T-helper 17 cell (primary cell): ENCODE measurements at places on chromosomes 4 and X.

GRCh38 chr4:54999003-54999402 is 126.4 kb downstream of the KDR start:
- DNase-seq, result no peak

- no peak for DNase-seq
Measured at GRCh38 chr4:47855350-47855749, 17.5 kb upstream of the CORIN start.

DNA sequence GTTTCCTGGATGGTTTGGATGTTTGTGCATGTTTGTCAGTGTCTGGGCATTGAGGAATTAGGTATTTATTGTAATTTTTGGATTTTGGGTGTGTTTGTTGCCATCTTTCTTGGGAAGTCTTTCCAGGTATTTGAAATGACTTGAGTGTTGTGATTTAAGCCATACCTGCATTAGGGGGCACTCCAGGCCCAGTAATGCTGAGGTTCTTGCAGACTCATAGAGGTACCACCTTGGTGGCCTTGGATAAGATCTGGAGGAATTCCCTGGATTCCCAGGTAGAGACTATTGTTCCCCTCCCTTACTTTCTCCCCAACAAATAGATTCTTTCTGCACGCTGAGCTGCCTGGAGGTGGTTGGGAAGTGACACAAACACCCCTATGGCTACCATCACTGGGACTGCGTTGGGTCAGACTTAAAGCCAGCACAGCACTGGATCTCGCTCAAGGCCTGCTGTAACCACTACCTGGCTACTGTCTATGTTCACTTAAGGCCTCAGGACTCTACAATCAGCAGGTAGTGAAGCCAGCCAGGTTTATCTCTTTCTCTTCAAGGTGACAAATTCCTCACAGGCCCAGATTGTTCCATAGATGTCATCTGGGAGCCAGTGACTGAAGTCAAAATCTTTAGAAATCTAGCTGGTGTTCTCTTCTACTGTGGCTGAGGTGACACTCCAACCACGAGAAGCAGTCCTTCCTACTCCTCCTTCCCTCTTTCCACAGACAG is 643.6 kb downstream of the PDHA2 start:
- DNase-seq, result no peak

- DNase-seq, result no peak
Measured at GRCh38 chr4:123674762-123675465, 278.3 kb downstream of the SPRY1 start.

GRCh38 chrX:68079961-68080360 is 353.3 kb downstream of the OPHN1 start:
- no peak for DNase-seq

DNA sequence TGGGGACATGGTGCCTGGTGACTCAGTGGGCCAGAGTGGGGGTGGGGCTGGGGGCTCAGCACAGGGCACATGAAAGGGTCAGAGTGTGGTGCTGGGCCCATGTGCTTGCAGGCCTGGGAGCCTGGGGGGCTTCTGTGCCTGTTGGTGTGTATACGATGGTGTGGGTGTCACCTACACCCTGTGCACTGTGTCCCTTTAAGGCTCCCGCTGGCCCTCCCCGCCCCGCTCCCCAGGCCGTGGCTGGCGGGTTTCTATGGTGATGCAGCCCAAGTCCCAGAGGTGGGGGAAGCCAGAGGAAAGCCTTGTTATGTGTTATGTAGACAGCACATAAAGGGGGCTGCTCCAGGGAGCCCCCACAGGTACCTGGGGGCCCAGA is 5.5 kb downstream of the L1CAM start:
- DNase-seq, result no peak

- DNase-seq, result no peak
Measured at GRCh38 chr4:163587867-163588266, 93.4 kb downstream of the TMA16 start.

- DNase-seq, result no peak
Measured at GRCh38 chrX:11196476-11196875, 85.3 kb downstream of the HCCS start.

GRCh38 chr4:183505611-183506388 is 942 bp downstream of the ING2 start:
- peak; percentile 80 for DNase-seq

- DNase-seq, result no peak
Measured at GRCh38 chr4:95410387-95410977, 138.3 kb downstream of the UNC5C start.

DNA sequence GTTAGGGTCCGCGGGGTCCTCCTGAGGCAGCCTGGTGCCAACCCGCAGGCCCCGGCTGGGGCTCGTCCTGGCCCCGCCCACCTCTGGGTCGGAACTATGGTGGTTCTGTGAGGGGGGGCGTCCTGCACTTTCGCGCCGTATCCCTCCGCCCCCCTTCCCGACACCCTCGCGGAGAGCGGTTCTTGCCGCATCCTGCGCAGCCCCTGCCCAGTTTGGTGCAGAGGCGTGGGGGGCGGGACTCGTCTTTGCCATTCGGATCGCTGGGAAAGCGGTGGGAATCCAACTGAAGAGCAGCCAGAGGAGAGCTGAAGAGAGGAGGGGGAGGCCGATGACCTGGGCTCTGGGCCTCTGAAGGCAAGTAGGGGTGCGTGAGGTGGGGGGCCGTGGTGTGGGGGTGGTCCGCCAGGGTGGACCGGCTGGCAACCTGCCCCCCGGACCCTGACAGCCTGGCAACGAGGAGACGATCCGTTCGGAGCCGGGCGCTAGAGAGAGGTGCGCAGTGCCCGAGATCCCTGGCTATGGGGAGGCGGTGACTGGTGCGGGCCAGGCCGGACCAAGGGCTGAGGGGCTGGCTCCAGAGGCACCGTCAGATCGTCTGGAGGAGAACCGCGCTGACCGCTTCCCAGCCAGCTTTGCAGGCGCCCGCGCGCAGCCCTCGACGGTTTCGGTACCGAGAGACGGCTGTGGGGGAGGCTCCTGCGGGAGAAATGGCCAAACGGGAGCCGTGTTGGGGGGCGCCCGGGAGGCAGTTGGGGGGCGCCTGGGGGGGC is at the start of gene GPRASP1:
Gene GPRASP1 (plus strand): TSS at position 242 of the 770 bp plus-strand sequence. CDS start 2,431 bp downstream, outside the sequence.
- peak; percentile 57 for DNase-seq

GRCh38 chr4:61877893-61878292 is 677.8 kb downstream of the ADGRL3 start:
- no peak for DNase-seq

- no peak for DNase-seq
Measured at GRCh38 chrX:73478961-73479360, 32.1 kb downstream of the CDX4 start.

DNA sequence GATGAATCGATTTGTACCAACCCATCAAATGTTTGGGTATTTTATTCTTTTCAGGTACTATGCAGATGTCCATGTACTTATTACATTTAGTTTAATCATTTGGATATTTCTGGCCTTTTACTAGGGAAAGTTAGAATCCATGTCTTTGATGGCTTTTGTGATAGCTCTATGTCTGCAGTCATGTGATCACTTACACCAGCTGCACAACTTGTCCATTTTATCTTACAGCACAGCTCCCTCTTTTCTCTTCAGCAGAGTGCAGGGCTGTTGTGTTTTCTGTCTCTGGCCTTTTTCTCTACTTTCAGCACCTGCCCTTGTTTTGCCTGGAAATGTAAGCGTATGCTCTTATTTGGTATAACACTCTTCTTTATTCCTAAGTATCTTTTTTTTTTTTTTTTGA is 30.6 kb downstream of the WWC2 start:
- DNase-seq, result no peak

DNA sequence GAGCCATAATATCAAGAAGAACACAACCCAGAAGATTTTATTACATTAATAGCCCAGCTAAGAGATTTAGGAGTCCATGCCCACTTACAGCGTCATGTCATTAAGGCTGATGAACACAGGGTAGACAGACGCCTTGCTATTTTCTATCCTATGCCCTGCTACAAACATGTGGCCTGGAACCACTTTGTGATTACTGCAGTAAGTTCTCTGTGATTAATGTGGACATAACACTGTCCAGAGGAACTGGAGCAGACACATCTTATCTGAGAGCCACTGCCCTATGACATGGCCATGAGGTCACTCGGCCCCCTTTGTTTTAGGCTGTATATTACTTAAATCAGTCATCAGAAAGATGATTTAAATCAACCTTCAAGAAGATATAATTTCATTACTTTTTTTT is 211.7 kb downstream of the MAML3 start:
- DNase-seq, result no peak

DNA sequence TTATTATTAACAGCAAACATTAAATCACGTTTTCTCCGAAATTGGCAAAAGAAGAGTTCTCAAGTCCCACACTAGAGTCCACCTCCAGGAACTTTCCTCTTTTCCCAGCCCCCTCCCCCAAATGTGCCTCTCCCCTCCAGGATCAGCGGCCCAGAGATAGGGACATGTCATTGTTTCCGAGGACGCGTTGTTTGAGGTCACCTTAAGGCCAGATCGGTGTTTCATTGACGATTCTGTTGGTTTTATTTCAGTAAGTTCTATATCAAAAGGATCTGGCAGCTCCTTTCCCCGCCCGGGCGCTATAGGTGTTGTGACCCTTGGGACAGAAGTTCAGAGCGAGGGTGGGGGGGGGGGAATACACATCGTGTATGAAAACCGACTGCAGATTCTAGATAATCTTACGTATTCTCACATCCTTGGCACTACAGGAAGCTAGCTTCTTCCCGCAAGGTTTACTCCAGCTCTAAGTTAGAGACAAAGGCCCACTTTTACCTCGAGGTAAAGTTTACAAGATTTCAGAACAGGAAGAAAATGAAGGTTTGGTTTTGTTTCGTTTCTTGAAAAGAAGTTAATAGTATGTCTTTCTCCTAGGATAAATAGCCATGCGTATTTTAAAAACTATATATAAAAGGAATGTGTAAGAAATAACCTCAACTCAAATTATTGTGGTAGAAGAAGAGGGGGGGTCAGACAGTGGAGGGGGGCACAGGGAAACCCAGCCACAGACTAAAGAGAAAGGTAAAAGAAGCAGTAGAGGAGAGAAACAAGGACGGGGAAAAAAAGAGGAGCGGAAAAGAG is 739 bp upstream of the MSX1 start:
- DNase-seq, result no peak

DNA sequence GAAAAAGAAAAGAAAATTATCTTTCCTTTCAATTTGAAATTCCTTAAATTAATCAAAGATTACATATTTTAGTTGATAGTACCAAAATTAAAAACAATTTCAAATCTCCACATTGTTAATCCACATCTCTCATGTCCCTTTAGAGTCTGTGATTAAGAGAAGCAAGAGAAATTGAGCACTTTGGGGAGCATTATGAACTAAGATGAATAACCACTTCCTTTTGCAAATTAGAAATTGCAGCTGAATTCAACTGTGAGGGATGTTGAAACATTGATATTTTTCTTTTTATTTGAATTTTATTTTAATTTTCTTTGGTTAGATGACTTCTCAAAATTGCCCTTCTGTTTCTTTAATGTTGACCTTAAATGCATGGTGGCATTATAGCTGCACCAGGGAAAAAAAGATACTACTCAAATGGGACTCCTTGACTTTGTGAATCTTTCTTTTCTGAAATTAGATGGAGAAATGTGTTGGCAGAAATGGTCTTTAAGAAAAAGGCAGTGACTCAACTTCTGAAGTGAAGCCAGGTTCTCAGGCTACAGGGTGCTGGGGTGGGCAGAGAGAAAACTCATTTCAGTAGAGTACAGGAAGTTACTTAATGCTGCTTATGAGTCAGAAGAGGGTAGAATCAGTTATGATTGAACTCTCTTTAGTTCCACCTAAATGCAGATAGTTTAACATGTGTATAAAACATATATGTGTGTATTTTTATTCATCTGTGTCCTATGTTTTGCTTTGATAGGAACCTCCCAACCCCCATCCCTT is 92.0 kb upstream of the TNIP3 start:
- no peak for DNase-seq

- no peak for DNase-seq
Measured at GRCh38 chr4:48603366-48604003, 113.4 kb downstream of the ZAR1 start.

GRCh38 chrX:149531599-149531998 is 9.2 kb upstream of the EOLA1 start:
- DNase-seq, result no peak

DNA sequence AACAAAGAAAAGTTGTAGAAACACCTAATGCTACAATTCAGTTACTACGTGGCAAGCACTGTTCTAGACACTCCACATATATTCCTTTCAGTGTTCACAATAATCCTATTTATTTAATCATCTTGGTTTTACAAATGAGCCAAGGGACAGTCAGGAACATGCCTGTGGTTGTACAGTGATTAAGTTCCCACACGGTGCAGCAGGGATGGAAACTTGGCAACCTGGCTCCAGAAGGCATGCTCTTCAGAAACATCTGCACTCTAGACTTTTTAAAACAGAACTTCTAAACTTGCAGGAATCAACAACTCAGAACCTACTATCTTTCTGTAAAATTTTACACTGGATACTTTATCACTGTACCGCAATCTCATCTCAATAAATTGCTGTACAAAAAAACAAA is 32.1 kb downstream of the TAPT1 start:
- no peak for DNase-seq

DNA sequence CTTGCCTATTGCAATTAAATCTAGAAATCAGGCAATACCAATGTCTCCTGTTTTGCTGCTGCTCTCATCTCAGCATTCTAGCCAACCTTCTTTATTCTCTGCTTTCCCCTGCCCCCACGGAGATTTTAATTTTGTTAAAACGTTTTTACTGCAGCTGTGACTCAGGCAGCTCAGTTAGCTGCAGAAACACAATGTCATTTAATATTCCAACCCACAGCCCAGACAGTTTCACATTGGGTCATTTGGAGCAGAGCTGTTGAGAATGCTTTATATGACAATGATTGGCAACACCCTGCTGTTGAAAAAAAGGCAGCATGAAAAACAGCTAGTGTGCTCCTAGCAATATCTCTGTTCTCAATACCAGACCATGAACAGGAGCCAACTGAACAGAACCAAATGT is 12.6 kb upstream of the SLC10A4 start:
- no peak for DNase-seq

DNA sequence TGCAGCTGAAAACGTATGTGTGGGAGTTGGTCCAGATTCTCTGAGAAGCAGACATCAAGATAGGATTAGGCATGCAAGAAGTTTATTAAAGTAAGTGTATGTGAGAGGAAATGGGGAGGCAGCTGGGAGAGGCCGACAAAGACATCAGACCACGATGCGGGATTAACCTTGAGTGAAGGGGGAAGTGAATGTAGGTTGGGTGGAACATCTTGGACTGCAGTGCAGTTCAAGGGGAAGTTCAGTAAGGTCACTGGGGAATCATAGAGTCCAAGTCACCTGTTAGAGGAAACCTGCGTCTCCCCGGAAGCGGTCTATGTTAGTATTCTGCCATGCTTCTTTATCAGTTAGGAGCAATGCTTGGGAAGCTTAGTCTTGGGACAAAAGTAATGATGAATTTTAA is 22.0 kb downstream of the CXCL8 start:
- DNase-seq, result no peak

- DNase-seq, result no peak
Measured at GRCh38 chr4:8643441-8643840, 50.9 kb downstream of the CPZ start.

- no peak for DNase-seq
Measured at GRCh38 chr4:85700362-85700761, 225.4 kb downstream of the ARHGAP24 start.

GRCh38 chr4:152586668-152587067 is 50.8 kb upstream of the FBXW7 start:
- DNase-seq, result no peak

- no peak for DNase-seq
Measured at GRCh38 chrX:153744210-153745066, 19.6 kb upstream of the PLXNB3 start.

GRCh38 chrX:120235284-120235683 is 15.3 kb upstream of the ZBTB33 start:
- no peak for DNase-seq

GRCh38 chrX:25337841-25338240 is 322.1 kb upstream of the ARX start:
- no peak for DNase-seq

GRCh38 chrX:36957425-36958328 is 50.5 kb upstream of the FAM47C start:
- DNase-seq, result no peak
